ENCODE measurements at places on chromosomes 7 and 10.

- no peak for DNase-seq
Measured at GRCh38 chr7:153065051-153065450, 305.5 kb downstream of the ACTR3B start.

- DNase-seq, result no peak
Measured at GRCh38 chr10:47266602-47267001, 33.4 kb upstream of the GDF10 start.

GRCh38 chr10:61299841-61300240, 153.3 kb downstream of the TMEM26 start:
- DNase-seq, result no peak

GRCh38 chr10:71255808-71256660, 43.7 kb downstream of the UNC5B start:
- DNase-seq, result peak; percentile 89

GRCh38 chr7:128108641-128109423, 77.6 kb upstream of the LRRC4 start:
- DNase-seq, result no peak

GRCh38 chr7:34184466-34184865, 279.1 kb downstream of the BMPER start:
- DNase-seq, result peak; percentile 59

DNA sequence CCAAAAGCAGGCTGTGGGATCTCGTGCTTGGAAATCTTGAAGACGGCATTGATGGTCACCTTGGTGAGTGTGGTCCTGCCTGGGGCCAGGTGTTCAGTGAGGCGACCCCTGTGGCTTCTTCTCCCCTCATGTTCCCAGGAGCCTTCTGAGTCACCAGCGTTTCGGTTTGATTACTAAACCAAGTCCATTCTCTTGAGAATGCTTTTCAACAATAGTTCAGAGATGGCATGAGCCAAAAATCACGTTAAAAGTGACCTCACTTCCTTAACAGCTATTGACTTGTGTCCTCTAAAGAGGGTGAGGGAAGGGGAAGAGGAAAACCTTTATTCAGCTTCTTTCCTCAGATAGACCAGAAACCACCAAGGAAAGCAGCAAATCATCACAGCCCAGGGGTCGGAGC, 315.2 kb downstream of the GATA3 start:
- DNase-seq, result no peak

GRCh38 chr7:7565746-7566650, 686 bp upstream of the MIOS start:
- DNase-seq, result peak; percentile 2

GRCh38 chr10:91077549-91078071, 142.9 kb upstream of the PCGF5 start:
- no peak for DNase-seq

DNA sequence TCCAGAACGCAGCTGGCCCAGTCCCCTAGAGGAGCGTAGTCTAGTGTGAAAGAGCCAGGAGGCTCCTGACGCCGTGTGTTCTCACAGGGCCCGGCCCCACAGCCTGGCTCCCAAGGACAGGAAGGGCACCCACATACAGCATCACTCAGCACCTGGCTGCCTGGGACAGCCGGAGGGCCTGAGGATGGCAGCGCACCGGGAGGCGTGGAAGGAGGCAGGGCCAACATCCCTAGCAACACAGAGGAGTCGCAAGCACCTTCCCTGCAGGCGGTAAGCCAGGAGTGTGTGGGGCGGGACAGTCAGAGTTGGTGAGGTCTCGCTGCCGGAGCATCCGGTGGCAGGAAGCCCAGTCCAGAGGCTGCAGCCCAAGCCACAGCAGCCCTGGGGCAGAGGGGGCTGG, 125.8 kb downstream of the MAD1L1 start:
- DNase-seq, result peak; percentile 40

- no peak for DNase-seq
Measured at GRCh38 chr10:110263164-110263563, 41.6 kb downstream of the SMNDC1 start.

DNA sequence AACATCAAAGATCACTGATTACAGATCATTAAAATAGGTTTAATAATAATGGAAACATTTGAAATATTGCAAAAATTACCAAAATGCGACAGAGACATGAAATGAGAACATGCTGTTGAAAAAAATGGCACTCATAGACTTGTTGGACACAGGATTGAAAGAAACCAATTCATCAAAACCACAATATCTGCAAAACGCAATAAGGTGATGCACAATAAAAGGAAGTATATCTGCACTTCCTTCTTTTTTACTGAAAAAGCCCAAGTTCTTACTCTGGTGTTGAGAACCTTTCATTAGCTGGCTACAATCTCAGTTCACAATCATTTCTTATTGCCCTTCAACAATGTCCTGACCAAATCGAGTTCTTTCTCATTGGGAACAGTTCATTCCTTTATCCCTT, 28.7 kb downstream of the TMEM106B start:
- no peak for DNase-seq
